ENCODE measurements at places on chromosomes 5 and 9.

- DNase-seq, result no peak
Observed at GRCh38 chr5:151123897-151124751, 33.5 kb downstream of the ANXA6 start.

DNA sequence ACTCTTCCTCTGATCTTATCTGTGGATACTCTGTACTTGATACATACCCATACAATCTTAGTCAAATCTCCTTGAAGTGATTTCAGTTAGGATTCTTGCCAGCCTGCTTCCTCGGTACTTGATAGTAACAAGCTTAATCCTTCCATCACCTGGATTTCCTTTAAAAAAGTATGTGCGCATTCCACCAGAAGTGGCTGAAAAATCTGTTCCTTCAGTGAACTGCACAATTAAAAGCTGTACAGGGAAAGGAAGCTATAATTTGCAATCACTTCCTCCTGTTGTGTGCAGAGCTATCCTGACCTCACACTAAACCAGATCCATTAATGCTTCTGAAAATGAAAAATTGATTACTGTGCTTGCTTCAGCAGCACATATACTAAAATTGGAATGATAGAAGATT, 47.3 kb downstream of the PWWP2A start:
- no peak for DNase-seq

- DNase-seq, result no peak
Observed at GRCh38 chr9:130276955-130277354, 11.4 kb downstream of the HMCN2 start.

GRCh38 chr5:14405267-14405666, 176.3 kb upstream of the OTULINL start:
- DNase-seq, result no peak

- DNase-seq, result no peak
Observed at GRCh38 chr9:4774209-4774608, 18.5 kb upstream of the RCL1 start.

- no peak for DNase-seq
Observed at GRCh38 chr5:76522103-76522935, 100.9 kb downstream of the F2RL2 start.

DNA sequence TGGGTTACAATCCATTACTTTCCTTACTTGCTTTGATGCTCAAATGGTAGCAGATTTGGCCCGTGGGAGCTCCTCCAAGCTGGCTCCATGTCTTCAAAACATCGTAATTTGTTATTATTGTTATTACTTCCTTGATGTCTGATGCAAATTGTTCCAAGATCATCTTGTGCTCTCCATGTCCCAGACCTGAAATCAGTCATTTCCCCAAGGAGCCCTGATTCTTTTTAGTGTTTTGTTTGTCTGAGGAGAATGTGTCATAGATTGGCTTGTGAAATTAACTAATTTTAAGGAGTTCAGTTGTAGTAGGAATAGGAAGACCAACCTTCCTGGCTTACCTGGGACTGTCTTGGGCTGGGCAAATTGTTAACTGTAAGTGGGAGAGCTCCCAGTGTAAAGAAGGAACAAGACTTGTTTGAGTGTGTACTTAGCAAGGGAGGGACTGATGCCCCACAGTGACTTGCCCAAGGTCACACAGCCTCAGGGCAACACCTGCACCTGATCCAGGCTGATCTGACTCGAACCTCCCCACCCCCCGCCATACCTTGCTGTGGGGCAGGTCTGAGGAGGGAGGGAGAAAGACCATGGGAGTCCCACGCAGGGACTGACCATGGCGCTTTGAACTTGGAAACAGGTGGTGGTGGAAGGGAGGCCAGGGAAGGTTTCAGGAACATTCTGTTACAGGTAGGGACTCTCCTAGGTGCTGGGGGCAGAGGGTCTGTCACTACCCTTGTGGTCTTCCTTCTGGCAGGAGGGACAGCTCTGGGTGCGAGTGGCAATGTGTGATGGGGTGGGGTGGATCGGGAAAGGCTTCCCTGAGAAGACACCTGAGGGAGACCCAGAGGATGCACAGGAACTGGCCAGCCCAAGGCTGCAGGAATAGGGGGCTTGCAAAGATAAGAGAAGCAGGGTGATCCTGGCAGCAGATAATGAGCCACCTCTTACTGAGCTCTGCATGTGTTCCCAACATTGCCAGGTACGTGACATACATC, 2.7 kb upstream of the BICD2 start:
- DNase-seq, result no peak

All from brain (organoid and tissue), 16 donors.